ENCODE measurements at places on chromosomes 16 and 17.
A peak's percentile ranks its signal among the peaks of the same experiment; 100 is the strongest.

DNA sequence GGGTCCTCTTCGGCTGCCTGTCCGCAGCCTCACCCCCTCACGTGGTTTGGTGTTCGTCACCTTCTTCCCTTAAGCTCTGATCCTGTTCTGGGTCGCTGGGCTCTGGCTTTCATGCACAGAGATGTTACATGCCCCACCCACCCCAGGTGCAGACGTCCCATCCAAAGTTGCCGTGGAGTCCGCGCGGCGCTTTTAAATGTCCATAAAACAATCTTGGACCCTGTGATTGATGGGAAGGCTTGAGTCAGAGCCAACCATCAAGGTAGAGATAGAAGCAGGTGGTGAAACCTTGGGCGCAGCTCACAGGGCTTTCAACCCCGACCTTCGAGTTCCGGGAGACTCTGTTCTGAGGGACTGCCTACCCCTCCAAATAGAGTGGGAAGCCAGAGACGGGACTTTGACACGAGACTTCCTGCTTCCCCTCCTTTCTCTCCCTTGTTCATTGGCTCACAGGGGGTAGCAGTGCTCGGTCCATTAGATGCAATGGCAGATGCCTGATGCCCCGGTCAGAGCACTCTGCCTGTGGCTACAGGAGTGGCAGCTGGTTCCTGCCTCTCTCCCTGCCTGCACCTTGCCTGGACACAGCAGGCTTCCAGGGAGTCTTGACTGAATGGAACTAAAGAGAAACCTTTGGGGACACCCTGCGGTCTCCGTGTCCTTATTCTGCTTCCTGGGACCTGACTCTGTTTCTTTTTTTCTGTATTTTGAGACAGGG, 4.0 kb downstream of the ENGASE start:
- peaks cover 16% of the 10 kb centered on the region for H3K4me1 ChIP-seq
- DNase-seq, result no peak
- no peak overlapping the region for H3K4me3 ChIP-seq
- peaks cover 64% of the 10 kb centered on the region for H3K36me3 ChIP-seq

DNA sequence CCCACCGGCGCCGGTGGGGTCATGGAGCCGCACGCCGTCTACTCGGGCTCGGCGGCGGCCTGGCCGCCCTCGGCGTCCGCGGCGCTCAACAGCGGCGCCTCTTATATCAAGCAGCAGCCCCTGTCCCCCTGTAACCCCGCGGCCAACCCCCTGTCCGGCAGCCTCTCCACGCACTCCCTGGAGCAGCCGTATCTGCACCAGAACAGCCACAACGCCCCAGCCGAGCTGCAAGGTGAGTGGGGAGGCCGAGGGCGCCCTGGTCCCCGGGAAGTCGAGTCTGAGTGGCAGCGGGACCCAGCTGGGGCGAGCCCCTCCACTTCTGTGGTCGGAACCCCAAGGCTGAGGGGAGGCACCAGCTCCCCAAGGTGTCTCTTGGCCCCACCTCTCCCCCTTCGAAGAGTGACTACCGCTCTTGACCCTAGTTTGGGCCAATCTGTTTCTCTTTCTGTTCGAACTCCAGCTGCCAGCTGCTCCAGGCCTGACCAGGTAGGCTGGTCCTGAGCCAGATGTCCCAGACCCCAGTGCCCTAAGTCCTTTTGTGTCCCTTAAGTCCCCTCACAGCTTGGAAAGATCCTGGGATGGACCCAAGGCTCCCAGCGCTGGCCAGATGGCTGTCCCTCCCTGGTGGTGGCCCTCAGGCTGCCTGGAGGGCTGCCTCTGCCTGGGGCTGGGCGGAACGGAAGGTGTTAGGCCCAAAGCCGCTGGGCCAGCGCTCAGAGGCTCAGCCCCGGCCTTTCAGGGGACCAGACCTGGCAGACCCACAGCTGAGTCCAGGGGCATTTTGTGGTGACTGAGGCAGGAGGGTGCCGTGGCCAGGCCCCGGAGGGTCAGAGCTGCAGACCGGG, 1.2 kb downstream of the FOXF1 start:
- H3K27ac ChIP-seq, result no peak overlapping the region
- peak overlapping the region; percentile 58 for H3K4me3 ChIP-seq
- H3K4me1 ChIP-seq, result peaks cover 43% of the 10 kb centered on the region
- no peak for DNase-seq

DNA sequence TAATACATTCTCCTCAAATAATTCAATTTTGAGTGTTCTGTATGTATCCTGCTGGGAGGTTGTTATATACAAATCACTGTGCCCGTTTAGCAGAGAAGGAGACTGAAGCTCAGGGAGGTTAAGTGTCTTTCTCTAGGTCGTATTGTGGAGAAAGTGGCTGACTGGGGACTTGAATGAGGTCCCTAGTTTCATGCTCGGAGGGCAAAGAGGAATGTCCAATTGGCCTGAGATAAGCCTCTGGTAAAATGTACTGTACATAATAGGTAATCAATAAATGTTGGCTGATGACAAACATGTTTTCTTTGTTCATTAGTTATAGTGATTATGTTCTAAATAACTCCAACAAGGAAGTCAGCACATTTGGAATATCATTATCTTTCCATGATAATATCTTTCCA, 442.6 kb downstream of the UTP18 start:
- H3K4me3 ChIP-seq, result no peak overlapping the region
- H3K27ac ChIP-seq, result no peak overlapping the region
- no peaks in the 10 kb centered on the region for H3K36me3 ChIP-seq

DNA sequence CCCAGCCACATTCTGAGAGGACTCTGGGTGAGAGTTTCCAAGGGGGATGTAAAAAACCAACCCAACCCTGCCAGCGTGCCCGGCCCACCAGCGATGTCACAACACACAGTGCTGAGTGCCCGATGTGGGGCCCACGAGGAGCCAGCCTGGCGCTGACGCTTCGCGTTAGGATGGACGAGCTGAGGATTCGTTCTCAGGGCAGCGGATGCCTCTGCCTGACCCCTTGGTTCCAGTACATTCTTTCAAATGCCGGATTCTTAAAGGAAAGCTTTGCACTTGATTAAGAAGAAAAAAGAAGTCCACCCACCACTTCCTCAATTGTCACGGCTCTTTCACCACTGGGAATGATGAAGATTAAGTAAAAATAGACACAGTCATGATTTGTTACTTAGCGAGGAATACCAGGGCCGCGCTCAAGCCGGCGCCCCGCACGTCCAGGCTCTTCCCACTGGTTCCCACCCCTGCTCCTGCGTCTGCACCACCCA, 79.4 kb downstream of the IRF8 start:
- H3K27me3 ChIP-seq, result peaks cover 56% of the 10 kb centered on the region
- H3K4me1 ChIP-seq, result peaks cover 7% of the 10 kb centered on the region
- H3K36me3 ChIP-seq, result no peaks in the 10 kb centered on the region
- H3K4me3 ChIP-seq, result no peak overlapping the region
- no peak overlapping the region for H3K27ac ChIP-seq
- no peak for DNase-seq

- no peak overlapping the region for H3K4me3 ChIP-seq
- H3K27me3 ChIP-seq, result no peaks in the 10 kb centered on the region
- H3K4me1 ChIP-seq, result no peaks in the 10 kb centered on the region
- no peak overlapping the region for H3K27ac ChIP-seq
- no peaks in the 10 kb centered on the region for H3K36me3 ChIP-seq
Measured at GRCh38 chr16:83606486-83607030, 201.2 kb upstream of the HSBP1 start.

DNA sequence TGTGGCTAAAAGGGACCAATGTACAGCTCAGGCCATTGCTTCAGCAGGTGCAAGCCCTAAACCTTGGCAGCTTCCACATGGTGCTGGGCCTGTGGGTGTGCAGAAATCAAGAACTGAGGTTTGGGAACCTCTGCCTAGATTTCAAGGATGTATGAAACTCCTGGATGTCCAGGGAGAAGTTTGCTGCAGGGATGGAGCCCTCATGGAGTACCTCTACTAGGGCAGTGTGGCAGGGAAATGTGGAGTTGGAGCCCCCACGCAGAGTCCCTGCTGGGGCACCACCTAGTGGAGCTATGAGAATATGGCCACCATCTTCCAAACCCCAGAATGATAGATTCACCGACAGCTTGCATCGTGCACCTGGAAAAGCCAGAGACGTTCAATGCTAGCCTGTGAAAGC, 13.0 kb downstream of the EFCAB5 start:
- DNase-seq, result no peak
- H3K4me1 ChIP-seq, result no peaks in the 10 kb centered on the region
- H3K27me3 ChIP-seq, result no peaks in the 10 kb centered on the region
- no peak overlapping the region for H3K4me3 ChIP-seq
- H3K27ac ChIP-seq, result no peak overlapping the region

DNA sequence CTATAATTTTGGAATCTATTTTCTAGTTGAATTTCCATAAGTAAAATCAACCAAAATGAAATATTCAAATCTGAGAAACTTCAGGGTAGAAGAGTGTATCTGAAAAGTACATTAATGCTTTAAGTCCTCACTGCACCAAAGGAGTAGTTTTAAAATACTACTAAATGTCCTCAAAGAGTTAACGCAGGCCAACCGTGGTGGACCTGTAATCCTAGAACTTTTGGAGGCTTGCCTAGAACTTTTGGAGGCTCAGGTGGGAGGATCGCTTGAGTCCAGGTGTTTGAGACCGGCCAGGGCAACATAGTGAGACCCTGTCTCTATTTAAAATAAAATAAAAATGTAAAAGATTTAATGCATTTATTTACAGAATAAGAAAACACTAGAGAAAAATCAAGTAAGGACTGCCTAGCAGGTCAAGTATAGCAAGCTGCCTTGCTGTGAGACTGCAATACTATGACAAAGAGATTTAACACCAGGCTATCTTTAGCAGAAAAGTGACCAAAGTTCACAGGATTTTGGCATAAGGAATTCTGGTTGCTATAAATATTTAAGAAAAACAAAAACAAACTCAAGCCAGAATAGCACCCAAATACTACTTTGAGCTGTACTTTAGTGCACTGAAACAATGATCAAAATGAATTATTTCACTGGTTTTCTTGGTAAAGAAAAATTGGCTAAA, 41.0 kb downstream of the CHCT1 start:
- peaks cover 15% of the 10 kb centered on the region for H3K4me1 ChIP-seq
- H3K27me3 ChIP-seq, result no peaks in the 10 kb centered on the region
- peak overlapping the region; percentile 36 for H3K27ac ChIP-seq
- no peak for DNase-seq
- peaks cover 59% of the 10 kb centered on the region for H3K36me3 ChIP-seq

GRCh38 chr16:82935766-82936165, 309.0 kb downstream of the CDH13 start:
- H3K27ac ChIP-seq, result no peak overlapping the region
- no peaks in the 10 kb centered on the region for H3K36me3 ChIP-seq
- no peak overlapping the region for H3K4me3 ChIP-seq
- no peaks in the 10 kb centered on the region for H3K27me3 ChIP-seq
- H3K4me1 ChIP-seq, result no peaks in the 10 kb centered on the region
- DNase-seq, result no peak

GRCh38 chr17:83042522-83043158, 36.8 kb upstream of the METRNL start:
- DNase-seq, result no peak
- H3K27me3 ChIP-seq, result no peaks in the 10 kb centered on the region
- no peak overlapping the region for H3K4me3 ChIP-seq
- H3K36me3 ChIP-seq, result peaks cover 19% of the 10 kb centered on the region
- no peak overlapping the region for H3K27ac ChIP-seq
- no peaks in the 10 kb centered on the region for H3K4me1 ChIP-seq

DNA sequence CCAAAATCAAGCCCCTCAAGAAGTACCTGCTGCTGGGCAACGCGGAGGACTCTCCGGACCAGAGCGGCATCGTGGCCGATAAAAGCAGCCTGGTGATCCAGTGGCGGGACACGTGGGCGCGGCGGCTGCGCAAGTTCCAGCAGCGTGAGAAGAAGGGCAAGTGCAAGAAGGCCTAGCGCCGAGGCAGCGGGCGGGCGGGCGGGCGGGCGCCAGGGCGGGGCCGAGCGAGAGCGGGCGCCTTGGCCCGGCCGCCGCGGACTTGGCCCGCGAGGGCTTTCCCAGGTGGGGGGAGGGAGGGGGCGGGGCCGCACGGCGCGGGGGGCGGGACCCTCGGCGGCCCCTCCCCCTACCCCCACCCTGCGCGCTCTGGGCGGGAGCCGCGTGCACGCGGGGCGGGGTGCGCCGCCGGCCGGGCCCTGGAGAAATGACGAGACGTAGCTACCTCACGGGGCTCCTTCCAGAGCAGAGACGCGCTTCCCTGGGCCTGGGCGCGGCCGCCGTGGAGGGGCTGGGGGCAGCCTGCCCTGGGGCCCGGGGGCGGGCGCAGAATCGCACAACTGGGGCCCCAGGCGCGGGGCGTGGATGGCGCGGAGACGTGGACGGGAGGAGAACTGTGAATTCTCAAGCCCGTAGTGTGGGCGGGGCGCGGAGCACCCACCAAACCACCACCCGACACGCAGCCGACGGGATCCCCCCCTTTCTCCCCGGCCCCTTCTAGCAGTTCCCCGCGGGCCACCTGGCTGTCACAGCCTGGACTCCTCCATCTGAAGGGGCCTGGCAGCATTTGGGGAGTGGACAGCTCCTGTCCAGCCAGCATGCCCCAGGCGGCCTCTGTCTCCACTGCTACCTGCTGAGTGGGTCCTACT, 218.7 kb downstream of the NTN1 start:
- H3K36me3 ChIP-seq, result peaks cover 3% of the 10 kb centered on the region
- H3K27me3 ChIP-seq, result no peaks in the 10 kb centered on the region
- peaks cover 60% of the 10 kb centered on the region for H3K4me1 ChIP-seq

GRCh38 chr17:44561237-44561623, 3.9 kb downstream of the FZD2 start:
- H3K4me3 ChIP-seq, result no peak overlapping the region
- H3K4me1 ChIP-seq, result peaks cover 14% of the 10 kb centered on the region
- no peaks in the 10 kb centered on the region for H3K36me3 ChIP-seq
- no peak overlapping the region for H3K27ac ChIP-seq
- H3K27me3 ChIP-seq, result no peaks in the 10 kb centered on the region
- DNase-seq, result no peak

DNA sequence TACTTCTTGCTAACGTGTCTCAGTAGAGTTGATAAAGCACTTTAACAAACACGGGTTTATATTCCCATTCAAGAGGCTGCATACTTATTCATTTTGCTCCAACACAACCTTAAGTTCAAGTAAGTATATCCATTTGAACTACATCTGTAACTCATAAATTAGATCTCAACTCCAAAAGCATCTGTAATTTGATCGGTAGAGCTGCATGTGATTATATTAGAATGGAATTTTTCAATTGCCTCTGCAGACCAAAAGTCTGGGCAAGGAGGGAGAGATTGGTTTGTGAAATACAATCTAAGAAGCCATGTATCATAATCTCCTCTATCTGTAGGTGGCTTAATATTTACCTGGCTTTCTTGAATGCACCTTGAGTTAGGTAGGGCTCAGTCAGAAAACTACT, 371.0 kb downstream of the RBFOX1 start:
- DNase-seq, result no peak
- H3K4me1 ChIP-seq, result no peaks in the 10 kb centered on the region
- no peak overlapping the region for H3K4me3 ChIP-seq
- no peaks in the 10 kb centered on the region for H3K27me3 ChIP-seq

DNA sequence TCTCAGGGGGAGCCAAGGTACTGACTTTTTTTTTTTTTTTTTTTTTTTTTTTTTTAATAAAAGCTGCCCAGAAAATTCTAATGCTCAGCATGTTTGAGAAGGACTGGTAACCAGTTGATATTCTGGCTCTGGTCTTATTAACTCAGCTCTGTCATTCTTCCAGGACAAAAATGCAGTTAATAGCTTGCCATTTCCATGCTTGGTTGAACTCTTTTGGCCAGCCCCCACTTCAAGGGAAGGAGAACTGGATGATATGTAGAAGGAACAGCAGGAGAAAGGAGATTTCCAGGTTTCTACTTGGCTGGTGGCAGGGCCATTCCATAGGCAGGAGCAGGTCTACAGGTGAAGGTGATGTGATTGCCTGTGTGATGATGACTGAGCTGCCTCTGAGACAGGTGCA, 59.2 kb upstream of the TANC2 start:
- no peaks in the 10 kb centered on the region for H3K4me1 ChIP-seq
- H3K27ac ChIP-seq, result no peak overlapping the region
- DNase-seq, result no peak
- no peaks in the 10 kb centered on the region for H3K27me3 ChIP-seq
- H3K4me3 ChIP-seq, result no peak overlapping the region
- H3K36me3 ChIP-seq, result no peaks in the 10 kb centered on the region

All from tibial artery (tissue), 4 donors.